ENCODE measurements at places on chromosomes 1 and 21. TPM values are rescaled to one million over a fixed set of nuclear protein-coding genes. Genes with fewer than 3 reads are reported as not detected.

Gene POMGNT1
- 48.4 TPM for total RNA-seq

Gene VANGL2
- total RNA-seq, result 0.69 TPM

Gene CLCA1
- not detected for total RNA-seq

Gene RNU1-4
- total RNA-seq, result not detected

Gene PAPPA2
- not detected for total RNA-seq

Gene PTPN7
- total RNA-seq, result not detected

Gene NHLH1
- 0.38 TPM for total RNA-seq

Gene LAX1
- not detected for total RNA-seq

Gene SDF4
- total RNA-seq, result 134 TPM

Gene RAB25
- not detected for total RNA-seq

Gene CASZ1
- 1.7 TPM for total RNA-seq

Gene LINGO4
- total RNA-seq, result not detected

Gene CD247
- total RNA-seq, result 0.21 TPM

Gene UBE2U
- not detected for total RNA-seq

Gene C8A
- total RNA-seq, result not detected

Gene PLPPR4
- not detected for total RNA-seq
